Temporal lobe (tissue), 4 donors: ENCODE measurements at places on chromosomes 3 and 15. TPM values are rescaled to one million over a fixed set of nuclear protein-coding genes. Genes with fewer than 3 reads are reported as not detected.

FETUB gene
- not detected for total RNA-seq

CPNE9 gene
- total RNA-seq, result 0.49 TPM

MAP3K13 gene
- 42.0 TPM for total RNA-seq

P3H2 gene
- total RNA-seq, result 3.7 TPM

ANKUB1 gene
- total RNA-seq, result 0.25 TPM

SPTBN5 gene
- 0.25 TPM for total RNA-seq

PARL gene
- 17.7 TPM for total RNA-seq

DAZL gene
- not detected for total RNA-seq

MEGF11 gene
- total RNA-seq, result 5.2 TPM

STARD9 gene
- total RNA-seq, result 7.9 TPM

ACTC1 gene
- total RNA-seq, result 0.25 TPM
